ENCODE measurements at places on chromosomes 5 and 9.

- no peak for DNase-seq
These were observed 24.2 kb downstream of the LSM11 start for GRCh38 chr5:157767689-157768088.

GRCh38 chr9:133184971-133185370 is 21.3 kb upstream of the GBGT1 start:
- DNase-seq = peak; percentile 32

GRCh38 chr5:61906820-61907219 is 399.2 kb upstream of the KIF2A start:
- DNase-seq = no peak

DNA sequence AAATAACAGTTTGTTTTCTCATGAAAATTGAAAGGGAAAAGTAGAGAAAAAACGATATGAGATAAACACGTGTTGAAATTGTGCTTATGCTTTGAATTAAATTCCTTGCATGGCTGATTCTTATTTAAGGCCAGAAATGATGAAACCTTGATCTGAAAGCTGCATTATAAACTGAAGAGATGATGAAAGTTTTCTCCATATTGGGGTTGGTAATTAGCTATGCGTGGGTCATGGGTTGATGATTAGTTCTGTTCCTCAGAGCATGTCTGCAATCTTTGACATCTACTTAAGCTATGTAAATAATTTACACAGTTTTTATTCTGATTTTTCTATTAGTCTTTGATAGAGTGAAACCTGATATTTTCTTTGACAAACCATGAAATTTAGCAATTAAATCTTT is 264.1 kb downstream of the CD180 start:
- DNase-seq = no peak

GRCh38 chr5:36374266-36374862 is 72.7 kb upstream of the RANBP3L start:
- no peak for DNase-seq

DNA sequence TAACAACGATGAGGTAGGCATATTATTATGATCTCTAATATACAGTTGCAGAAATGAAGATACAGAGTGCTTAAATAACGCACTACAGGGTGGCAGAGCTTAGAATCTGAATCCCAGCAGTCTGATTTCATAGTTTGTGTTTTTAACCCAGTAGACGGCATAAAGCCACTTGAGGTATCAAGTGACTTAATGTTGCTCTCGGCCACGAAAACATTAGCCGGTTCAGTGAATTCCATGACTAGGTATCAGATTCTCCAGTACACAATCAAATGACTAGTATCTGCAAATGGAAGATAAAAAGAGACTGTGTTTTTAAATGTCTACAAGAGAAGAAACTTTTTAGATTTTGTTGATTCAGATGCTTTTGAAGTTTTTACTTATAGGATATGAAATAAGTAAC is 24.8 kb downstream of the SMC2 start:
- no peak for DNase-seq

GRCh38 chr5:148443998-148444397 is 60.2 kb downstream of the FBXO38 start:
- peak; percentile 55 for DNase-seq

- no peak for DNase-seq
These were observed 20.5 kb downstream of the EQTN start for GRCh38 chr9:27276193-27277030.

DNA sequence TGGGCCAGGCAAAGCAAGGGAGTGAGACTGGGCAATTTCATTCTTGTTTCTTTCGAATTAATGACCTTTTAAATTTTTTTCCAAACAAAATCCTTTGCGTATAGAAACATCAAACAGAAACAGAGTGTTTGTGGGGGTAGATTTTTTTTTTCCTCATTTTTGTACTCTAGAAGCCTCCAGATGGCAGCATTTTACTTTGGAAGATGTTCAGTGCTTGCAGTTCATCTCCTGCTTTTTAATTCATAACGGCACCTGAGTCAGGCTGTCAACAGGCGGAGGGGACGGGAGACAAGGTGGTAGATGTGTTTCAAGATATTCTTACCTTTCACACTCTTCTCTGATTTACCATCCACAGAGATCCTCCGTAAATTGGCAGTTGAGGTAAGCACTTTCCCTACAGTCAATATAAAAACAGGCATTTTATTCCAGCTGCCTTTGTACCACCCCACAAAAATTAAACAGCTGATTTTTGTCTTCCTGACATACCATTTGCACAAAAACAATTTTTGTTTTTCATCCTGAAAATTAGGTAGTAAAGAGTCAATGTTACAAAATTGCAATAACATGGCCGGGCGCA is 99.5 kb upstream of the FBXL17 start:
- DNase-seq = no peak

- no peak for DNase-seq
These were observed 76.9 kb downstream of the FEM1C start for GRCh38 chr5:115467628-115468027.

- DNase-seq = no peak
These were observed 15.5 kb downstream of the IFT74 start for GRCh38 chr9:26971721-26972120.

DNA sequence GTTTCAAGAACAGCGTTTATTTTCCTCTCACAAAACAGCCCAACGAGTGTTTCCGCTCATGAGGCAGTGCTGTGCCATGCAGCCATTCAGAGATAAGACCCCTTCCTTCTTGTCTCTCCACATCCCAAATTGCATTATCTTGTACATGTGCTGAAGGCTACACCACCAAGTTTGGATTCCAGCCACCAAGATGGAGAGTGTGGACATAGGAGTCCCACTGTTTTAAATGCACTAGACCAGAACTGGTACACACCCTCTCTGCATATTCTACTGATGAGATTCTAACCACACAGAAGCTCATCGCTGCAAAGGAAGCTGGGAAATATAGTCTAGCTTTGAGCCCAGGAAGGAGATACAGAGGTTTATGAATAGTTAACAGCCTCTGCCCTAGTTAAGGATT is 509.4 kb downstream of the NFIB start:
- DNase-seq = no peak

GRCh38 chr5:23461576-23461975 is 45.8 kb upstream of the PRDM9 start:
- no peak for DNase-seq

- no peak for DNase-seq
These were observed 73.4 kb downstream of the FBN2 start for GRCh38 chr5:128464596-128464995.

All from effector memory CD8-positive, alpha-beta T cell (primary cell).